ENCODE measurements at places on chromosomes 7 and 10.

GRCh38 chr7:18540396-18540795 lies 44.8 kb downstream of the HDAC9 start:
- DNase-seq, result no peak

DNA sequence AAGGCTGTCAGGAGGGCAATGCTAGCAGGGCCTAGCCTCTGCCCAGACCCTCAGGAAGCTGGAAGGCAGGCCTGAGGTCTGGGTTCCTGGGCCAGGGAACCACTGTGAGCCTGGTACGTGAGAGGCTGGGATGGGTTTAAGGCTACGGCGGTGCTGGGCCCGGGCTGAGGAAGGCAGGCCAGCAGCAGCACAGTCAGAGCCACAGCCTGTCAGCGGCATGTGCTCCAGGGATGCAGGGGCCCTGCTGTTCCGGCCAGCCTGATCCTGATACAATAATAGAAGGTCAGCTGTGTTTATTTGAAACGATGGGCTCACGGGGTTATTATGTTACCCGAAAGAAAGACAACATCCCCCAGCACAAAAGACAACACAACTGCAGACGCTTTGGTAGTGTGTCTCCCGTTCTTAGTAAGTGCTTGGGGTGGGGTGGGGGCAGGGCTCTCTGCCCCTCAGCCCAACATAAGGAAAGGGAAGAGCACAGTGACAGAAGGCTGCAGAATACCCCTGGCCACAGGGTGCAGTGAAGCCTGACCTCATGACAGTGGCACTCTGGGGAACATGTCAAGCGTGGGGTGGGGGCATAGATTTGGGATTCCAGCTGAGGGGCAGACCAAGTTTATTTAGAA lies 95.0 kb downstream of the COL13A1 start:
- DNase-seq, result no peak

- DNase-seq, result no peak
Observed at GRCh38 chr7:41096917-41097316, 606.0 kb downstream of the INHBA start.

- no peak for DNase-seq
Observed at GRCh38 chr7:63040966-63041610, 957.6 kb upstream of the ZNF722 start.

DNA sequence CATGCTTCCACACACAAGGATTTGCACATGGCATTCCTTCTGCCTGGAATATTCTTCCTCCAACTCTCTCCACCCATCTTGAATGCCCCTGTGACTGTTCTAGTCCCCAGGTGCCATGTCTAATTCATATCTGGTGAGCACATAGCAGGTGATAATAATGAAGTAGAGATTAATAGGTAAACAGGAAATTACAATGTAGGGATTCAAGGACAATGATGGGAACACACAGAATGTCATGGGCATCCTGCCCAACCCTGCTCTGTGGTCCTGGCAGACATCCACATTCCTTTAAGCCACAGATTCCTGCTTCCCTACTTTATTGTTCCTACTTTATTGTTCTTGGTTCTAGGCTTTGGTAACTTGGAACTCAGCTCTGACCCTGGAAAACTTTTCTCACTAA lies 115.8 kb downstream of the THSD7A start:
- no peak for DNase-seq

GRCh38 chr10:37739181-37739580 lies 118.2 kb downstream of the ZNF248 start:
- DNase-seq, result no peak

GRCh38 chr7:25037325-25037724 lies 57.3 kb upstream of the OSBPL3 start:
- DNase-seq, result no peak

GRCh38 chr10:84038035-84038434 lies 101.3 kb upstream of the GHITM start:
- DNase-seq, result no peak

DNA sequence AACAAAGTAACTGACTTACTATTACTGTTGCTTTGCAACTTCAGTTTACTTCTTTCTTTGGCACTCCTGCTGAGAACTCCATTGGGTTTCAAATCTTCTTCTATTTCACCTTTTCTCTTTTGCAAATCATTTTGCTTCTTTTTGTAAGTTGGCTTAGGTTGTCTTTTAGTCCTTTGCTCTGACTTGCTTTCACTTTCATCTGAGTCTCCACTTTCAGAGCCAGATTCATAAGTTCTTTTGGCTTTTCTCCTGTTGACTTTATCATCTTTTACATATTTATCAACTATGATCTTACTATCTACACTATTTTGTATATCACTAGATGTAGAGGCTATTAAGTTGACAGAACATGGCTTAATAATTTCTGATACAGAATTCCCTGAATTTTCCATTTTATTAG lies 73.4 kb downstream of the NRBF2 start:
- no peak for DNase-seq

GRCh38 chr7:92648067-92648466 lies 57.9 kb upstream of the FAM133B start:
- DNase-seq, result no peak

DNA sequence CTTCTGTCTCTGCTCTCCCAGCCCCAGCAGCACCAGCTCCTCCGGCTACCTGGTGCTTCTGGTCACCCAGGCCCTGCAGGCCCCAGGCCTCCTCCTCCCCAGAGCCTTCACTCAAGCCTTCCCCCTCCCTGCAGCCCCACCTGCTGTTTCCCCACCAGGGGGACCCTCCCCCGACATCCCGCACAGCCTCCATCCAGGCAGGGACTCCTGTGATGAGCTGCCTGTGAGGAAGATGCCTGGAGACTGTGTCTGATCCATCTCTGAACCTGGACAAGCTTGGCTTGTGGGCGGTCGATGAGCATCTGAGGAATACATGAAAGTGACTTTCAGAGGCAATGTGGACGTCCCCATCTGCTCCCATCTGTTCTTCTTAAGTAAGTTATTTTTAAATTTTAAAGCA lies 45.0 kb downstream of the RAMP3 start:
- DNase-seq, result no peak

- no peak for DNase-seq
Observed at GRCh38 chr7:47239034-47239433, 342.9 kb downstream of the TNS3 start.

- DNase-seq, result no peak
Observed at GRCh38 chr10:69477968-69478597, 26.8 kb downstream of the TSPAN15 start.

- DNase-seq, result no peak
Observed at GRCh38 chr10:126806991-126807702, 98.1 kb upstream of the DOCK1 start.

DNA sequence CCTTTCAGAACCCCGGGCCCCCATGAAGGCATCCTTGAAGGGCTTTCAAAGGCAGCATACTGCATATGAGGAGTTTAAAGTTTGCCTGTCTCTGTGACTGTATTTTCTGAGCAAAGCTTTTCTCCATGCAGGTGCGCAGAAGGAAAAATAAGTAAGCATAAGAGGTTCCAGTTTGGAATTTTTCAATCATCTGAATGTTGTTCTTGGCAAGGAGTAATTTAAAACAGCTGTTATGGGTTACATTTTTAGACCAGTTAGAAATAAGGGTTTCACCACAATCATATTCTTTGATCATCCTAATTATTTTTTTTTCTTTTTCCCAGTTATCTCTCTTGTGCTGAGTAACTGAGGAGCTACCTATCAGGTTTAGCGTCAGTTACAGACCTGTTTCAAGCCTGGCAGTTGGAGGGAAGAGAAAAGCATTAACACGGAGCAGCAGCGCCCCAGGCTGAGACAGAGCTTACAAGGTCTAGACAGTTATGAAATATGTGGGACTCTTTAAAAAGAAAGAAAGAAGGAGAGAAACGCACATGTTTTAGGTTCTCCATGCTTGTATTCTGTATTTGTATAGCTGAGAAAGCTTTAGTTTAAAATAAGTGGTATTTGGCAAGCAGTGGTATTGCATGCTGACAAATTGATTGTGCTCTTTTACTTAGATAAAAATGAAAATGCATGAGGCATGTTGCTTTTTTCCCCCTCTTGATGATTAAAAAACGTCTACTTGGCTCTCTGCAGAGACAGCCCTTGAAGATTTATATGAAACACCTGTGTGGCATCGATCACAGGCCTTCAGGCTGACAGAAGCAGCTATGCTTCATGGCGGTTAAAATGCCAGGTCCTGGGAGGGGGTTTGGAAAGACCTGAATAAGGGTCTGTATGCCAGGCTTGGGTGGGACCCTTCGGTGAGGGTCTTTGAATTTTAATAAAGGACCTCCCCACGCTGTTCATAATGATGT lies 157.6 kb downstream of the GRK5 start:
- no peak for DNase-seq

DNA sequence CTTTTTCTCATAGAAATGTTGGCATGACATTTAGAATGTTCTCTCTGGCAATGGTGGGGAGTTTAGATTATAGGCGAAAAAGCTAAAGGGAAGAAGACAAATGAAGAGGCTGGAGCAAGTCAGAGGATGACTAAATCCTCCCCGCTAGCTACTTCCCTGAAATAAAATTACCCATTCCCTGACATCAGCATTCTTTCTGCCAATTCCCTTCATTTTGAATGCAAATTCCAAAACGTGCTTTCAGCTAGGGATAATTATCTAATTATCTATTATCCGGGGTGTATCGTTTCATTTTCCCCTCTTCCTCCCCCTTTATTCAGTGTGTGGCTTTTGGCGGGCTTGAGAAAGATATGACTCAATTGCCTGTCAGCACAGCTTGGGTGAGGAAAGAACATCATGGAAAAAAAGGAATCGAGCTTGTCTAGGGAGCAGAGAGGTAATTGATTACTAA lies 672.3 kb downstream of the TNS3 start:
- DNase-seq, result no peak

GRCh38 chr10:101136007-101136707 lies 5.1 kb downstream of the TLX1 start:
- no peak for DNase-seq

- DNase-seq, result no peak
Observed at GRCh38 chr7:65287023-65287422, 86.6 kb upstream of the ZNF92 start.

All from sigmoid colon (tissue), 7 donors.